ENCODE measurements at places on chromosomes 5 and 9. TPM values are rescaled to one million over a fixed set of nuclear protein-coding genes. Genes with fewer than 3 reads are reported as not detected.
A peak's percentile ranks its signal among the peaks of the same experiment; 100 is the strongest.

- no peak for DNase-seq
Measured at GRCh38 chr5:10151656-10152055, 98.0 kb downstream of the ATPSCKMT start.

- DNase-seq, result no peak
Measured at GRCh38 chr5:169712428-169712827, 75.4 kb downstream of the DOCK2 start.

- no peak for DNase-seq
Measured at GRCh38 chr5:60299944-60300343, 400.0 kb downstream of the DEPDC1B start.

DNA sequence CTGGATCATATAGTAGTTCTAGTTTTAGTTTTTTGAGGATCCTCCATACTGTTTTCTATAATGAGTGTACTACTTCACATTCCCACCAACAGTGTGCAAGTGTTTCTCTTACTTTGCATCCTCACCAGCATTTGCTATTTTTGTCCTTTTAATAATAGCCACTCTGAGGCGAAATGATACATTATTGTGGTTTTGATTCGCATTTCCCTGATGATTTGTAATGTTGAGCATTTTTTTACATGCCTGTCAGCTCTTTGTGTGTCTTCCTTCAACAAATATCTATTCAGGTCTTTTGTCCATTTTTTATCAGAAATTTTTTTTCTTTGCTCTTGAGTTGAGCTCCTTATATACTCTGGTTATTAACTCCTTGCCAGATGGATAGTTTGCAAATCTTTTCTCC lies 114.0 kb downstream of the ADAMTSL1 start:
- DNase-seq, result no peak

GRCh38 chr9:94014066-94014654 lies 59.0 kb upstream of the BARX1 start:
- no peak for DNase-seq

GRCh38 chr5:68872088-68872839 lies 221.6 kb upstream of the SLC30A5 start:
- DNase-seq, result no peak

DNA sequence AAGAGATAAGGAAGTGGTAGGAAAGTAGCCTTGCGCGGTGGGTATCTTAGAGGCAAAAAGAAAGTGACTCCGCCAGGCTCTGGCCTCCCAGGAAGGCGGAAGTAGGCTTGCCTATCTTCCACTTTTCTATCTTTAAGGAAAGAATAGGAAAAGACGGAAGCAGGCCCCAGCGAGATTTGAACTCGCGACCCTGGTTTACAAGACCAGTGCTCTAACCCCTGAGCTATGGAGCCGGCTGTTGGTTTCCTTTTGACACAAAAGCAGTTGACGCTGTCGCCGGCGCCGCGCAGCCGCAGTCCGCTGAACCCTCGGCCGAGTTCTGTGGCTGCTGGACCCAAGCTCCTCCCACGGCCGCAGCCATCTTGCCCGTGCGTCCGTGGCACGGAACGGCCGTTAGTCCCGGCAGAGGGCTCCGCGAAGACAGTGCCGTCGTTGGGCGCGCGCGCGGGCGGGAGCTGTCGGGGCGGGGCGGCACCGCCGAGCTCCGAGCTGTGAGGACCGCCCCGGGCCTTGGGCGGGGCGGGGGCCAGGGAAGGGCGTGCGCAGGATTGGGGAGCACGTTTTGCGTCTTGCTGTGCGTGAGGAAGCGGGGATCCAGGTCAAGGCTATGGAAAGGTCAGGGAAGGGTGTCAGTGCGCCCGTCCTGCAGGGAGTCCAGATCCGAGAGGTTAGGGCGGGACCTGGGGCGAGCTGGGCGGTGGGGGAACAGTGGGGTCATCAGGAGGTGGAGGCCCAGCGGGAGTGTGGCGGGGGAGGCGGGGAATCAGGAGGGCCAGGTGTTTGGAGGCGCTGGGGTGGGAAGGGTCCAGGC lies 13.3 kb downstream of the TRIM7 start:
- DNase-seq, result peak; percentile 94

DNA sequence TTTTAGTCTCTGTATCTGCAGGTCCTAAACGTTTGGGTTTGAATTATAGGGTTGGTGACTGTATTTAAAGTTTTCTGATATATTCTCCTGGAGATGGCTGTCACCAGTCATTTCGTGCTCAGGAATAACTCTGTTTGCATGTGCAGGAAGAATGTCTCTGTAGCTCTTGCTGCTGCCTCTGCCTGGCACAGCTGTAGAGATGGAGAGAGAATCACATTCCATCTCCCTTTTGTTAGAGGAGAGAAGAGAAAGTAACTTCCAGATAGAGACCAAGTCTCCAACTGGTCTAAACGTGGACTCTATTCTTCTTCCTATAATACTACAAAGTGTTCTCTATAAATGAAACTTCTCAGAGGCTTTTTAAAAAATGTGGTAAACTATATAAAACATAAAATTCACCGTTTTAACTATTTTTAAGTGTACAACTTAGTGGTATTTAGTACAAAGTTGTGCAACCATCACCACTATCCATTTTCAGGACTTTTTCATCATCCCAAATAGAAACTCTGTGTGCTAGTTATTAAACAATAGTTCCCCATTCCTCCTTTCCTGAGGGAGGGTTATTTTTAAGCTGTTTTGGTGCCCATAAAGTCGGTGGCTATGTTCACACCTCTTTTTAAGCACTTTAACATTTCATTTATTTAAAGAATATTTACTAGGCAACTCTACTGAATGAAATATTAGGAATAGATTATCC lies 20.7 kb upstream of the STARD4 start:
- no peak for DNase-seq

DNA sequence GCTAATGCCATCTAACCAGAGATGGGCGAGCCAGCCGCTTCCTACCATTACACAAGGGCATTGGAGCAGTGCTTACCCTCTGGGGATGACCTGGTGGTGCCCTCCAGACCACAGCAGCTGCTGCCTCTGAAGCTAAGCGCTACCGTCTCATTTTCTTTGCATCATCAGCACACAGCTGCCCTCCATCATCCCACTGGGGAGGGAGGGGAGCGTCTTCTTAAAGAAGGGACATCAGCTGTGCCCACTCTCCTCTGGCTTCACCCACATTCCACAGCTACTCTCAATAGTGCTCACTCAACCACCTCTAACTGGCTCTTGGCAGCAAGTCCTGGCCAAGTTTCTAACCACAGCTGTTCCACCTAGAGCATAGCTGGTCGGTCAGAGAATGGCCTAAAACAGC lies 503.4 kb downstream of the NFIB start:
- no peak for DNase-seq

- no peak for DNase-seq
Measured at GRCh38 chr5:10567121-10567591, 3.3 kb downstream of the ANKRD33B start.

GRCh38 chr9:129597355-129598088 lies 23.4 kb downstream of the C9orf50 start:
- no peak for DNase-seq

GRCh38 chr5:142959683-142960657 lies 189.8 kb downstream of the ARHGAP26 start:
- DNase-seq, result no peak

DNA sequence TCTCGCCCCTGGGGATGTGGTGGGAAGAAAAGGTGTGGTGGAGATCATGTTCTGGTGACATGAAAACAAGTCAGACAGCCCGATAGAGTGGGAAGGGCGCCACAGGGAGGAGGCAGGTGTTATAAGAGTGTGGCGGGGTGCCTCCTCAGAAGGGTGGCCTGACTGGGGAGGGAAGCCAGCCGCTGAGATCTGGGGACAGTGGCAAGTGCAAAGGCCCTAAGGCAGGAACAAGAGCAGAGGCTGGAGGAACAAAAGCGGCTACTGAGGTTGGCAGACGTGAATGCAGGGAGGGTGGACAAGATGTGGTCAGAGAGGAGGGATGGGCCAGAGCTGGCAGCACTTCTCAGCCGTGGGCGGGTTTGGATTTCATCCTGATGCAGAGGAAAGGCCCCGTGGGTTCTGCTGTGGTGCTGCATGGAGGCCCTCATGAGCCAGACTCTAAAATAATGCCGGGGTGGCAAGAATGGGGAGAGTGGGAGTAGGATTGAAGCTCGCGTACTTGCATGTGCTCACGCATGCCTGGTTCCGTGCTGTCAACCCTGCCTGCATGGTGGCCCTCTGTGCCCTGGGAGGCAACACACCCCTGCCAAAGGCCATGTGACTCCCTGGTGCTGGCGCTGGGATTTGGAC lies 89.2 kb downstream of the MVB12B start:
- peak; percentile 42 for DNase-seq

GRCh38 chr9:128245421-128246151 lies 30.2 kb downstream of the GOLGA2 start:
- DNase-seq, result no peak

DNA sequence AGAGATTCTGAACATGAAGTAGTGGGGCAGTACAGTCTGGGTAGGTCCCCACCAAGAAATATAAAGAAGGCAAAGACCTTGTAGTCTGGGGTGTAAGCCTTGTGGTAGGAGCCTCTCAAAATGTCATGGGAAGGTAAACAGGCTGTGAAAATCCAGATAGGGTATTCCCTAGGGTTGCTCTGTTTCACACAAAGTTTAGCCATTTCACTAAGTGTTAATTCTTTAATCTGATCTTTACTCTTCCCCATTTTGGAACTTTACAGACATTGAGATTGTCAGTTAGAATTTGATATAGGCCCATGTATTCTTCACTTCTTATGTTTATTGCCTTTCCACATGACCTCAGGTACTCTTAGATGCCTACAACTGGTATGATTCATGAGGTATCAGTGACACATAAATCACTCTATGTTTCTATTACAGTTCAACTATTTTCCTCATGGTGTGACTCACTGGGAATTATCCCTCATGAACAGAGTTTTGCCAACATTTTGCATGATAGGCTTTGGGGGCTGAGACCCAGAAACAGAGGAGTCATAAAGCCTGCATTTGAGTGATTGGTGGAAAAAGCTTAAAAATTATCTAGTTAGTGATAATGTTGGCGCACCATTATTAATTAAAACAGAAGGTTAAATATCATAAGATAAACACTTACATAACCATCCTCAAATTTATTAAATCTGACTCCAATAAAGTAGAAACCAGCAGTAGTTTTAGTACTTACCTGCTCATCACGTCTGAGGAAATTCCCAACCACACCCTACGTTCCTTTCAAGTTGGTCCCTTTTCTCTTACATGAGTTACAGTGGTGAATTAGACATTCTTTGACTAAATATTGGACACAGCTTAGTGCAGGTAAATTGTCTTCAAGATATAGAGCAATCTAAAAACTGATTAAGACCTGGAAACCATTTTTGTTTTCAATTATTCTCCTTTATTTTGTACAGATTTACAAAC lies 399.8 kb upstream of the MEF2C start:
- DNase-seq, result no peak

DNA sequence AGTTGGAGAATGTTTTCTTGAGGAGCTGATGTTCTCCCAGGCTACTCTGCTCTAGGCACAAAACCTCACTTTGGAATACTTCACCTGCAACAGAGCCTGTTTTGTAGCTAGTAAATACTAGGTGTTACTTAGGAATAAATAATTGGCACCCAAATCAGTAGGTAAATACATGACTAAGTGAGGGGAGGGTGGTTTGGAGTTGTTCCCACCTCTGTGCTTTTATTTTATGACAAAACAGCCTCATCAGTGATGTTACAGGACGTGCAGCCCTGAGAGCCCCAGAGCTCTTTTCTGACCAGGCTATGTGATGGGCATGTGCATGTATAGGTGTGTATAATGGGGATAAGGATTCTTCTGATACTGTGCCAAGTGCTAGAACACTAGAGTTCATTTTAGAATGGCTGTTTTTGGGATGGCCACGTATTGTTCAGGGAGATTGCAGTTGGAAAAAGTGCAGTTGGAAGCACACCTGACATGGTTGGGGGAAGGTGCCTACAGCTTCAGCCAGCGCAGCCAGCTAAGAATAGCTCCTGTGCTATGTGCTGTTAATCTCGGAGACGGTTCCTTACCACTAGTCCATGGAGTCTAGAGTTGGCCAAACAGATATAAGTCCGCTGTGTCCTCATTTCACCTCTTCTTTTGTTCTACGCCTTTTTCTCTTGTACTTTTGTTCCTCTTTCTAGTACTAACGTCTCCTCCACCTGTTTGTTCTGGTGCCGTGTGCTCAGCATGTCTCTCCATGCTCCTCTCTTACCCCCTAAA lies 284.7 kb downstream of the FANCC start:
- DNase-seq, result no peak

DNA sequence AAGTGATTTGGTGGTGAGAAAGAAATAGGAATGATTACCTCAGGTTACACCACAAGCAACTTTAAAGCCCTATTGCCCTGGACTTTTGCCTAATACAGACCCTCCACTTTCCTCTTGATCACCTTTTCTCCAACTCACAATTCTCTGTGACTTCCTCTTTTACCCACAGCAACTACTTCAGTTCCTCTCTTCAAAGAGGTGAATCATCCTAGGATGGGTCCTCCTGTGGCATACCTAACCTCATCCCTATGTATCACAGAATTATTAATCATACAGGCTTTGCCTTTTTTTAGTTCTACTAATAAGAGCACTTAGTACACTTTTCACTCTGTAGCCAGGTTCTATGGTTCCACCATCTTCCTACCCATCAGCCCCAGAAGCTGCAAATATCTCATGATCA lies 19.6 kb upstream of the INSL6 start:
- DNase-seq, result no peak

DNA sequence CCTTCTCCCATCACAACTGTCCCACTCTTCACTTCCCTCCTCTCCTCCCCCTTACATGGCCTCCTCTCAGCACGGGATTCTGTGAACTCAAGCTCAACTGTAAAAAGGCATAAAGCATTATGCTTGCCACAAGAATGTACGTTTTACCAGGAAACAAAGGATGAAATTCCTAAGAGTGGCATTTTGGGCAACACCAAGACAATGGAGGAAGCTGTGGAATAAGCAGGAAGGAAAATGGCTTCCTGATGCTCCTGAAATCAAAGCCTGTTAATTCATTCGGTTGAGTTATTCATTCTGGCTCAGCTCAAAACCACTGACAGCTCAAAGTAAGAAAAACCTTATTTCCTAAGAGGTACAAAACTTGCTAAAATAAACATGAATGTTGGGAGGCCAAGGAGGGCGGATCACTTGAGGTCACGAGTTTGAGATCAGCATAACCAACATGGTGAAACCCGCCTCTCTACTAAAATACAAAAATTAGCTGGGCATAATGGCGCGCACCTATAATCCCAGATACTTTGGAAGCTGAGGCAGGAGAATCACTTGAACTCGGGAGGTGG lies 40.8 kb upstream of the DMRT1 start:
- DNase-seq, result no peak

The LCN12 gene
- total RNA-seq, result 12.4 TPM

The GRXCR2 gene
- total RNA-seq, result not detected

The SIGMAR1 gene
- 126 TPM for total RNA-seq

The SKIC3 gene
- total RNA-seq, result 39.4 TPM

The AIF1L gene
- total RNA-seq, result 0.63 TPM

The RNF180 gene
- 5.9 TPM for total RNA-seq

The ASPN gene
- 3.8 TPM for total RNA-seq

The GAPT gene
- not detected for total RNA-seq

The FGF10 gene
- total RNA-seq, result not detected

The CWC27 gene
- 6.3 TPM for total RNA-seq

The KCNV2 gene
- not detected for total RNA-seq

The GOLGA2 gene
- total RNA-seq, result 35.5 TPM

The SPATA31C1 gene
- total RNA-seq, result not detected

The IL3 gene
- not detected for total RNA-seq

The SNX18 gene
- total RNA-seq, result 17.9 TPM

The BTF3 gene
- 157 TPM for total RNA-seq

The OLFML2A gene
- total RNA-seq, result 0.44 TPM

Data from right lobe of liver (tissue), 6 donors.